ENCODE measurements at places on chromosomes 12 and 14. TPM values are rescaled to one million over a fixed set of nuclear protein-coding genes. Genes with fewer than 3 reads are reported as not detected.

- no peak for DNase-seq
These were observed 35.2 kb upstream of the PCNX1 start for GRCh38 chr14:70871863-70872677.

- no peak for DNase-seq
These were observed 480.0 kb upstream of the SYT1 start for GRCh38 chr12:78384541-78384940.

DNA sequence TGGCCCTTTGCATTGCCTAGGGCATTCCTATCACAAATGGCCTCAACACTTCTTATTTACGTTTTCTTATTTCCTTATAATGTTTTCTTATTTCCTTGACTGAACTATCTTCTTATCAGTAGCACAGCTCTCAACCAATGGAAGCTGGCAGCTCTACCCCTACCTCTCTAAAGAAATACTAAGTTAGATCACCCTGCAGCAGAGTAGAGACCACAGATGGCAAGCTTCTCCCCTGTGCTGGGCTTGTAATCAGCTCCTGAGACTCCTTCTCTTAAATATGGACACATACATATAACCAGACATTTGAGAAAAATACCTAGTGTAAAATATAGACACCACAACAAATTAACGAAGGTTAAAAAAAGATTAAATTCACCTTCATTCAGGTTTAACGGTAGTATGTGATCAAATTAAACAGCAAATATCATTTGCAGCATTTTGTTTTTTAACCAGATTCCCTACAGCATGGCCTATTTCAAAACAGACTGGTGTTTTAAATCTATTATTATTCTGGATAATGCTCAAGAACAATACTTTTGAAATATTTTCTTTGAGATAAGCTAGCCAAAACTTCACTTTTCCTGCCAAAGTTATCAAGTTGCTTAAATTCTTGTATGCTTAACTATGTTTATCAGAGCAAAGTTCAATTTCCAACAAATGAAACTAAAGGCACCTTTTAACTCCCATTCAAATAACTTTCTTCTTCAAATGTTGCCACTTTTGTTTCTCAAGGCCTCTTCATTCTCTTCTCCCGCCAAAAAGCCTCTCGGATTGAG lies 54.3 kb downstream of the SLC41A2 start:
- DNase-seq: no peak

- no peak for DNase-seq
These were observed 76.1 kb downstream of the SAMD4A start for GRCh38 chr14:54642801-54643695.

DNA sequence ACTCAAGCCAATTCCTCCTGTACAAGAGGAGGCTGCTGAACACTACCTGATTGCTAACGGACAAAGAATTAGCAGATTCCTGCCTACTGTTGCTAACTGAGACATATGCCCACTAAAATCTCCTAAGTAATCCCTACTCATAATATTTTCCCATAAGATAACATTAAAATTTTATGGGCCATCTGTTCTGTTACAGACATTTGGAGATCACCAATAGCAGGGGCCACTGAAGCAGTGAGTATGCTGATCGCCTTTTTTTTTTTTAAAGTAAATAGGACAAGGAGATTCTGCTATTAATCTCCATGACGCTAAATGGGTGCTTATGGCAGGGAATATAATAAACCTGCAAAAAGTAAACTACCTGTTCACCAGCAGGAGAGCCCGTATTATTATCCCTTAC lies 292.9 kb downstream of the MED13L start:
- DNase-seq: no peak

DNA sequence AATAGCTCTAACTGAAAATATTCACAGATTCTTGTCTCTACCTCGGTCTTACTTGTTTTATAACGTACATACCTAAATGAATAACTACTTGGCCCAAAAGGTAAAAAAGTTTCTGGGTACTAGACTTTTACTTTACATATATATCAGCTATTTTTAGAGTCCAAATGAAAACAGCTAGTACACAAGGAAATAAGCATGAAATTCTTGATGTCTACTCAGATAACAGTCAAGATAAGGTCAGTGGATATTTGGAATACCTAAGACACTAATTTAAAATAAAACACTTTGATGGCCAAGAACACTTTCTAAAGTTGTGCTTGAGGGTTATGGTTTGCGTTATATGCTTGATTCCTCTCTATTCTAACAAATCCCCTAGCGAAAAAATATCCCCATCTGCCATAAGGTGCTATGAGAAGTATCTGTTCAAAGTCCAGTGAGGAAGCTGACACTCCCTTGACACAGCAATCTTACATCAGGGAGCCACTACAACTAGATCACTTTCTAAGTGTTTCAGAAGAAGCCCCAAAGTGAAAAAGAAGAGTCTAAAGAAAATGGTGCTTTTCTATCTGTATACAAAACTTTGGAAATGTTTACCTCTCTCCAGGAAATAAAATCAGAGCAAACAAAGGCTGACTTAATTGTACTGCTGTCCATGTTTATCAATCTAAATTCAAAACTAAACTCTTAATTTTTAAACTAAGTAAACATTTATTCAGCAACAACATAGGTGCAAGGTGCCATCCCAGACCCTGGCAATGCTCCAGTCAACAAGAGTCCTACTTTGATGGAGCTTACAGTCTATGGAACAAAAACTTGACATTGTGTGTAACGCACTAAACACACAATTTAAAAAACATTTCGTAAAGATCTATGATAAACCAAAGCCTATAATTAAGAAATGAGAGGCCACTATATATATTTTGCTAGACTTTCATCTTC lies 11.7 kb downstream of the PTPN21 start:
- no peak for DNase-seq

Gene ACYP1
- total RNA-seq: 3.2 TPM

Gene C12orf60
- total RNA-seq: 0.33 TPM

Gene OVCH1
- not detected for total RNA-seq
